ENCODE measurements at places on chromosomes 7 and 10.

DNA sequence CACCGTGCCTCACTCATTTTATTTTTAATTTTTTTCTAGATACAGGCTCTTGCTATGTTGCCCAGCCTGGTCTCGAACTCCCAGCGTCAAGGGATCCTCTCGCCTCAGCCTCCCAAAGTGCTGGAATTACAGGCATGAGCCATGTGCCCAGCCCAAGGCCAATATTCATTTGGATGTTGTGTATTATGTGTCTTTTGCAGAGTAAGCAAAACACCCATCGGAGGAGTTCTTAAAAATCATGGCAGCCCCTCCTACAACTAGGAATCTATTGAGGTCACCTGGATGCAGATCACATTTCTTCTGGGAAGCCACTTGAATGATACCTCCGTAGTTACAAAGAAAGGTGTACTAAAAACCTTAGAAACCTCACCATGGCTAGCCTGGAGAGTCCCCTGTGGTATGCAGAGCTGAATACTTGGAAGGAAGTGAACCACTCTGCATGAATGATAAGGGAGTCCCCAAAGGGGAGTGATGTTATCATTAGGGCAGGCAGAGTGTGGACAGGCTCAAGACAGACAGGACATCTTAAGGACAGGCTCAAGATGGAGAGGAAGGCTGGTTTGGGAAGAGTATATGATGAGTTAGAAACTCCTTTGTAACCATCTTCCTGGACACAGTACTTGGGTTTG, 185.7 kb downstream of the TAX1BP1 start:
- DNase-seq, result no peak

DNA sequence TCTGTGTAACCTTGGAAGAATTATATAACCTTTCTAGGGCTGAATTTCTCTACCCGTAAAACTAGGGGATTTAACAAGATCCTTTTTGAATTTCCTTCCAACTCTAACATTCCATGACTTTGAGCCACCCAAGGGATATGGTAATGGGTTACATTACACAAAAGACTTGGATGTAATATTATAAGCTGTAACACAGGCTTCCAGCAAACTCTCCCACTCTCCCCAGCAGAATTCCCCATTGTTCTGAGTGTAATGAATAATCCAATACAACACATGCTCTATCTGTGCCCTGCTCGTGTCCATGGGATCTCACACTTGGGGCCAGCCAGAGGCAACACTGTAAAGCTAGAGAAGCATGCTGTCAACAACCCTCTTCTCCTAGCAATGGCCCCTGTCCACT, 790.6 kb upstream of the AUTS2 start:
- no peak for DNase-seq

GRCh38 chr7:849145-849544, 16.9 kb downstream of the SUN1 start:
- no peak for DNase-seq

DNA sequence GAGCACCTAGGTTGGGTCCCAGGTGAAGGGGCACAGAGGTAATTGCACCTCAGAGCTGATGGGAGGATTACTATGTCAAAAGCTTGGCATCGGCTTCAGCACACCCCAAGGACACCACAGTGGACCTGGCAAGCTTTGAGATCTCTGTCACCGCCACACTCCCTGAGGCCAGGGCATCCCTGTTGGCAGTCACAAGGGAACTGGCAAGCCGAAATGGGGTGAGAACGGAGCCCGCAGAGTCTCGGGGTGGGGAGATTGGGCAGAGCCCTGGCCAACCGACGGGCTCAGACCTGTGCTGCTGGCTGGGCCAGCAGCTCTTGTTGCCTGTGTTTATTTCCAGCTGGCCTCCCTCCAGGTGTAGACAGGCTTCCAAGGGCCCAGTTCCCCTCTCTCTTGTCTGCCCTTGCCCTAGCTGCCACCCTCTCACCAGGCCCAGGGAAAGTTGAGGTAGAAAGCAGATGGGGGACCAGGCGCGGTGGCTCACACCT, 2.5 kb downstream of the HSPB1 start:
- peak; percentile 55 for DNase-seq

DNA sequence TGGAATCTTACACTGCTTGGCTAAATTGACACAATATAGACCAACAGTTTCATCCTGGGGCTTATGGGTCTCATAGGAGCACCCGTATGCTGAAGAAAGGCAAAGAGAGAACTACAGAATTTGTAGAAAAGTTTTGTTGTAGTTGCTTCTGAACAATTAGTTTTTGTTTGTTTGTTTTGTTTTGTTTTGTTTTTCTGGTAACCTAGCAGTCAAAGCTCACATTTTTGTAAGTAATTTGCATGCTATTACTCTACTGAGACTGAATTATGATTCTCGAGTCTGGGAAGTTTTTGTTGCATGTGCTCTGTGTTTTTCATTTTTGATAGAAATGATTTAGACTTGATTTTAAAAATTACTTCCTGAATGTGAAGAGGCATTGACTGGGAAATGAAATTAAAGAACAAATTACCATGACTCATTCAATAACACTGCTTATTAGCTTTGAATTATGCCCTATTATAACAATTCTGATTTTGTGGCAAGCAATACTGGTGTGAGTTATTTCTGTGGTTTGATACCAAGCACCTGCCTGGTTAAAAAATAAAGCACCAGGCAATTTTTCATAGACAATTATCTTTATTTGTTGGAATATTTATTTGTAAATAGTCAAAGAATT, 438 bp downstream of the LSMEM1 start:
- DNase-seq, result no peak

GRCh38 chr10:19782430-19783089, 33.7 kb upstream of the PLXDC2 start:
- DNase-seq, result no peak

GRCh38 chr10:11934262-11934661, 108.3 kb downstream of the UPF2 start:
- DNase-seq, result no peak

GRCh38 chr10:56240471-56240870, 120.6 kb downstream of the ZWINT start:
- DNase-seq, result no peak

GRCh38 chr10:79359816-79360498, 12.7 kb downstream of the PPIF start:
- no peak for DNase-seq

DNA sequence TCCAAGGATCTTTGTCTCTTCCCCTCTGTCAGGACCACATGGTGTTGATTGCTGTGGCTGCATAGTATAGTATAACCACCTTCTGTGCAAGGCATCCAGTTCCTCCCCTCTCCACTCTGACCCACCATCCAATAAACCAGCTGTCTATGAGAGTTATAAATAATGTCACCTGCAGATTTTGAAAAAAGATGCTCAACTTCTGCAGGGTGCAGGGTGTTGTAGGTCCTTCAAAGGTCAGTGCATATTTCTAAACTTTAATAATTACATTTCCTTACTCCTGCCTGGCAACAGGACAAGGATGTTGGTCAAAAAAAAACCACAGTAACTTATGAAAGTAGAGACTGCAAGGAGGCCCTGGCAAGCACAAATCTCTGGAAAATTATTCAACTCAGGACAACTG, 166.2 kb downstream of the PKD1L1 start:
- DNase-seq, result no peak

DNA sequence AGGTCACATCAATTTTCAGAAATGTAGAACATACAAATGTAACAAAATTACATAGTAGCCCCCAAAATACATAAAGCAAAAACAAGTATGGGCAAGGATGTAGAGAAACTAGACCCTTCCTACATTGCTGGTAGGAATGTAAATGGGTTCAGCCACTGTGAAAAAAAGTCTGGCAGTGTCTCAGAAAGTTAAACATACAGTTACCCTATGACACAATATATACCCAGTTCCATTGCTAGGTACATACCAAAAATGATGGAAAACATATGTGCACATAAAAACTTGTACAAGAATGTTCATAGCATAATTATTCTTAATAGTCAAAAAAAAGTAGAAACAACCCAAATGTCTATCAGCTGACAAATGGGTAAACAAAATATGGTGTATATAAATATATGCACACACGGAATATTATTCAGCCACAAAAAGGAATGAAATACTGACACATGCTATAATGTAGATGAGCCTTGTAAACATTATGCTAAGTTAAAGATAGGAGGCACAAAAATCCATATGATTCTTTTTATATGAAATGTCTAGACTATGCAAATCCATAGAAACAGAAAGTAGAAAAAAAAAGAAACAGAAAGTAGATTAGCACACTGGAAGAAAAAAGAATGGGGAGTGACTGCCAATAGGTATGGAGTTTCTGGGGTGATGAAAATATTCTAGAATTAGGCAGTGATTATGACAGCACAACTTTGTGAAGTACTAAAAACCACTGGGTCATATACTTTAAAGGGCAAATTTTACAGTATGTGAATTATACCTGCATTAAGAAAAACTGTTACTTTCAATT, 13.5 kb downstream of the HERPUD2 start:
- DNase-seq, result no peak

- no peak for DNase-seq
Measured at GRCh38 chr10:80532571-80532970, 5.1 kb upstream of the SH2D4B start.

DNA sequence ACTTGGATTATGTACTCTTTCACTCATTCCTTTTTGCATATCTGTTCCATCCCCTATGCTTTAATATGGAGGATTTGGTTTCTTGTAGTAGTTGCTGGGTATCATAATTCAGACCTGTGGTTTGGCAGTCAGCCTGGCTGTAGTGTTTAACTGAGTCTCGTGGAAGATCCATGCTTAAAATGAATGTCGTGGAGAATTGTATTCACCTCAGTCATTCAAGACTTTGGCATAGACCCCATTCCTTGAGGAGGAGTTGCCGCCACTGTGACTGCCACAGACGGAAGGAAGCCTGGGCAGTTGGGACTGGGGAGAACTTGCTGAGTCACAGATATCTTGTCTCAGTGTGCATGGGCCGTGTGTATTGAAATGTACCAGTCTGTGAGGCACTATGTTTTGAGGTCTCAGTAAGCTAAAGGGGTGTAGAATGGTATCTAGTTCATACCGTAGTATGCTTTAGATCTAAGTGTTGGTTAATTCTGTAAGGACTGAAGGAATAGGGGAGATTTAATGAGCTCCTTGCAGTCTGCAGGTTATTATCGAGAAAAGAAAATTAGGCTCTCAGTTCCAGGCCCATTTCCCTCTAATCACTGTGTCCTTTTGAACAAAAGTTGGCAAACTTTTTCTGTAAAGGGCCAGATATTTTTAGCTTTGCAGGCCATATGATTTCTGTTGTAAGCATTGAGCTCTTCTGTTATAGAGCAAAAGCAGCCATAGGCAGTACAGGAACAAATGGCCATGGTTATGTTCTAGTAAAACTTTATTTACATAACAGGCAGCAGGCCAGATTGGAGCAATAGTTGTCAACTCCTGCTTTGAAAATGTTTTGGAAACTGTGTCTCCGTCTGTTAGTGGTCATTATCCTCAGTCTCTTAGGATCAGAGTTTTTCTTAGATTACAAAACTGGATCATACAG, 76.8 kb downstream of the TPST1 start:
- DNase-seq, result peak; percentile 83

DNA sequence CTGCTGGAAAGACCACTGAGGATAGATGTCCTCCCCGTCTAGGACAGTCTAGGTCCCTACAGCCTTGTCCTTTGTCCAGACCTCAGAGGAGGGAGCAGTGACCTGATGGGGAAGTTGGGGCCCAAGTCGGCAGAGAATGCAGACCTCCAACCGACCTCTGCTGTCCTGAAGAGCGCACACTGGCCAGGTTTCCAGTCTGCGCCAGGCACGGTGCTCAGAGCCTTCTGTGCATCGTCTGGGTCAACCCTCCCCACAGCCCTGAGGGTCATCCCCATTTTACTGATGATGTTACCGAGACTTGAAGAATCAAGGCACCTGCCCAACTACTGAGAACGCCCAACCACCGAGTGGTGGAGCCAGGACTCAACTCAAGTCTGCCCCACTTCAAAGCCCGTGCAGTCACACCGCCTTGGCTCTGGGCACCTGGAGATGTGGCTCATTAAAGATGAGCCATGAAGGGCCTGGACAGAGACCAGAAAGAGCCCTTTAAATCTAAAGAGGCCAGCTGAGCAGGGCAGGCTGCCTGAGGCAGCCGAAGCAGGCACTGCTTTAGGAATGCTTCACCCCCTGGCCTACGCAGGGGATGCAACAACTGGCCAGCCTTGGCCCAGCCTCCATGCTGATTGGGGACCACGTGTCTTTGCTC, 4.4 kb downstream of the ITPRIP start:
- DNase-seq, result no peak

- DNase-seq, result no peak
Measured at GRCh38 chr7:129828989-129829736, 123.6 kb downstream of the UBE2H start.

DNA sequence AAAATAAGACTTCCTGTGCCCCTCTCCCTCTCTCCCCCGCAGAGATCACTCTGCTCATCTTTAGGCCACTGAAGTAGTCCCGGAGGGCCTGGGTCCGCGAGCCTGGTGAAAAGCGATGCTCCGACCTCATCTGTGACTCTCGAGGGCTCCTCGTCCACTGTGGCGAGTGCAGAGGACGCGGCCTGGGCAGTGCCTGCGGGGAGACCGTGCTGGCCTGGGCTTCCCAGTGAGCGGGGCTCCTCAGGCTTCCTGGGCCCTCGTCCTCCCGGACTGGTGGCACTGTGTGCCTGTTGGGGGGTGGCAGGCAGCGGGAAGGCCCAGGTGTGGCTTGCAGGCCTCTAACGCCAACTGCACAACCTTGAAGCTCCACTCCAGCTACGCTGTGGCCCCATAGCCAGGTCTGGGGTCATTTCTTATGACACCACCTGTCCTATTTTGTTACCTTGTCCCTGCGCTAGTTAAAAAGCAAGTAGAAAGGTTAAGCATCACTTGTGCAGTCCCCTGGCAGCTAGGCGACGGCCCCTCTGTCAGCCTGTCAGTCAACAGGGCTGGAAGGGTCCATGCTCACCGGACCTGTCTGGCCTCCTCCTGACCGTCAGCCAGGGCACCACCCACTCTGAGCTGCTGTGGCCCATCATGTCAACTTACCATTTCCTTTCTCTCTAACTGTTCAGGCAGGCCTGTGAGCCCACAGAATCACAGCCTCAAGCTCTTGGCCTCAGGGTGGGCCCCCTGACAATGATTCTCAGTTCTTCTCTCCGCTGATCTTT, 20.5 kb downstream of the MNX1 start:
- no peak for DNase-seq

- no peak for DNase-seq
Measured at GRCh38 chr10:121002586-121003205, 151.5 kb downstream of the WDR11 start.

GRCh38 chr7:157890921-157891401, 554.2 kb downstream of the DNAJB6 start:
- DNase-seq, result no peak

DNA sequence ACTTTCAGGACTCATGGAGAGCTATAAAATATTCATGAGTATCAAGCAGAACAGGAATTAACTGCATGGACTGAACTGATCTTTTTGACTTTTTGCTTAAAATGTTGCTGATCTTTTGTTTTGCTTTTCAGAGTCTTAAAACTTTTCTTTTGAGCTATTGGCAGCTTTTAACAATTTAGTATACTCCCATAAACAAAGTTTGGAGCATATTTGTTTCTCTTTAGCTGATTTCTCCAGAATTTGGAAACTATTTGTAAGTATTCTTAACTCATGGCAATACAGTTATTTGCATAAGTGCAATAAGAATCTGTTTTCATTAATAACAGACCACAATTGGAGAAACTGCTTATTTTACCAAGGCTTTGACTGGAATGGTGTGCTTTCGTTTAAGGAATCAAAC, 73.4 kb upstream of the C1GALT1 start:
- no peak for DNase-seq

- DNase-seq, result peak; percentile 21
Measured at GRCh38 chr7:42262964-42263363, 26.0 kb upstream of the GLI3 start.
